Ammon's horn (tissue), 1 donor: ENCODE measurements at places on chromosomes 5 and 9.

DNA sequence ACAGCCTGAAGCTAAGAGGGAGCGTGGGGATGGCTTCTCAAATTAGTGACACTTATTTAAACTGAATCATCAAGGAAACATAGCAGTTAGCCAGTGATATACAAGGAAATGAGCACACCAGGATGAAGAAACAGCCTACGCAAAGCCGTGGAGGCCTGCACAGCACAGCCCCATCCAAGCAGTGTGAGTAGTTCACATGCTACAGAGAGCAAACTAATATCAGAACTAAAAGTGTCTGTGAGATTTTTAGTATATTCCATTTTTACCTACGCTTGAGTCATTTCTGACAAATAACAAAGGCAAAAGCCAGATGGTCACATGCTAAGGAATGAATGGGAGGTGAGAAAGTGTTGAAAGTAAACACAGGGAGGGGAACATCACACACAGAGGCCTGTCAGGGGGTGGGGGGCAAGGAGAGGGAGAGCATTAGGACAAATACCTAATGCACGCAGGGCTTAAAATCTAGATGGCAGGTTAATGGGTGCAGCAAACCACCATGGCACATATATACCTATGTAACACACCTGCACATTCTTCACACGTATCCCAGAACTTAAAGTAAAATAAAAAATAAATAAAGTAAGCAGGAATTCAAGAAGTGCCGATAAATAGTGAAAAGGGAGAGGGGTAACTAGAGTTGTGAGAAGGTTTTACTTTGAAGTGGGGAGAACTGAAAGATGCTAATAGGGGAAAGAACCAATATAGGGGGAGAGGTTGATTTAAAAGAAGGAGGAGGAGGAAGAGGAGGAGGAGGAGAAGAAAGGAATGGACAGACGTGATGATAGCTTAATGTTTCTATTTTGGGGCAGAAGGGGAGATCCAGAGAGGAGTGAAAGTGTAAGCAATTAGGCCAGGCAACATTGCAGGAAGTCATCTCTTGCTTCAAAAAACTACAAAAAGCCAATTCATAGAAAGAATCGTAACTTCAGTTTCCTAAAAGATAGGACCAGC is 100.9 kb upstream of the PTGER4 start:
- no peak for DNase-seq

DNA sequence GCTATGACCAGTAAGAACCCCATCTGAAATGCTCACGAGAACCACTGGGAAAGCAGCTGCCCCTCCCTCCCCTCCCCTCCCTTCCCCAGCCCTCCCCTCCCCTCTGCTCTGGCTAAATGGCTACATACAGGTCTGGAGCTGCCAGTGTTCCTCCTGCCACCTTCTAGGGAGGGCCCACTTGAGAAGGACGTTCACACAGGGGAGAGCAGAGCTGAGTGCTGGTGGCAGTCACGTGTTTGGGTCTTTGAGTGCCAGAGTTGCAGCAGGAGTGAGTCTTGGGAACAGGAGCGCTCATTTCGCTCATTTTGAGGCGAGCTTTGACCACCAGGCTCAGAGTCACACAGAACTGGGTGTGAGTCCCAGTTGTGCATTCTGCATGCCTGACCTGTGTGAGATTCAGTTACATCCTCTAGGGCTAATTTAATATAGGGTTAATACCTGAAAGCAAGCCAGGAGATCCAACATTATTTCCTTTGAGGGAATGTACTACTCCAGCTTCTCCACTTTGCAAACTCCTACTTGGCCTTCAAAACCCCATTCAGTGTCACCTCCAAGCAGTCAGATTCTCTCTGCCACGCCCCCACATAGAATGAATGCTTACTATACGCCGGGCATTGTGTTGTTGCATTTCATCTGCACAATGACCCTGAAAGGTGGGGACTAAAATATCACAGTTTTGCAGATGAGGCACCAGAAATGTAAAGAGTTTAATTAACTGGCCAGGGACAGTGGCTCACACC is 25.1 kb downstream of the CPLX2 start:
- DNase-seq = no peak

DNA sequence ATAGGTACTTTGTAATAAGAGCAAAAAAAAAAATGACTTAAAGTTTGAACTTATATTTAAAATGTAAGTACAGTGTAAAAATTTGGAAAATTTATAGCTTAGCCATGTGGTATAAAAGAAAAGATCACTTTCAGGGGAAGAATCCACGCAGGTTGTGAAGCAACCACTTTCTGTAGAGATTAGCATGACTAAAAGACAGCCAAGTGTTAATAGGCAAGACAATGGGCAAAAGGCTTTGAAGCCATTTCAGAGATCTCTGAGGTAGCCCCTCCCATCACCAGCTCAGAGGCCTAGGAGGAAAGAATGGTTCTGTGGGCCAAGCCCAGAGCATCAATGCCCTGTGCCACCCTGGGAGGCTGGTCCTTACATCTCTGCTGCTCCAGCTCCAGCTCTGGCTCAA is 346.3 kb upstream of the CHD1 start:
- no peak for DNase-seq

DNA sequence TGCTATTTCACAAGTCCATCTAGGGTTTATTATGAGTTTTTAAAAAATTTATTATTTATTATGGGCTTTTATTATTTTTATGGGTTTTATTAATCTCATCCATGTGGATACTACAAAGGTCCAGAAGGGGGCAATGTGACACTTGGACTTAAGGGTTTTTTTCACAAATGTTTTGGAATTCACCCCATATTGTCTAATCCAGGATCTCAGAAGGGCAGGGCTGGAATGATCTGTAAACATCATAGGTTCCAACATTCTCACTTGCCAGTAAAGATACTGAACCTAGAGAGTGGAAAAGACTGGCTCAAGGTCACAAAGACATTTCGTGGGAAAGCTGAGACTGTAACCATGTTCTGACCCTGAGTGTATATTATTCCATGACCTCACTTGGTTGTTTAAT is 35.6 kb downstream of the NIM1K start:
- no peak for DNase-seq

DNA sequence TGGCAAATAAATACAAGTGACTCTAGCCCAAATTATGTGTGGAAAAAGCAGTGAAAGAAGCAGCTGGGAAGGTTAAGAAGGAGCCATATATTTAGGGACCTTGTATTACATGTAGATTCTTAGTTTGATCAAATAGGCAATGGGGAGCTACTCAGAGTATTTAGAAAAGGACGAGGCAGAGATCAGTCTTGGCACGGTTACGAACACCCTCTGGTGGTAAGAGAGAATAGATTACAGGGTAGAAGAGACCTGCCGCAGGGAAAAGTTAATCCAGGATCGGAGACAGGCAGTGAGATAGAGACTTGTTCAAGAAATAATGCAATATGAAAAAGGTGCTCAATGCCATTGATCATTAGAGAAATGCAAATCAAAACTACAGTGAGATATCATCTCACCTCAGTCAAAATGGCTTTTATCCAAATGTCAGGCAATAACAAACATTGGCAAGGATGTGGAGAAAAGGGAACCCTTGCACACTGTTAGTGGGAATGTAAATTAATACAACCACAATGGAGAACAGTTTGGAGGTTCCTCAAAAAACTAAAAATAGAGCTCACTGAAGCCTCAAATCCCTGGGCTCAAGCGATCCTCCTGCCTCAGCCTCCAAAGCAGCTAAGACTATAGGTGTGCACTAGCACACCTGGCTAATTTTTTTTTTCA is 12.0 kb downstream of the INIP start:
- peak; percentile 83 for DNase-seq

- DNase-seq = no peak
These were observed 205.8 kb upstream of the KIF2A start for GRCh38 chr5:62100201-62100600.
